ENCODE measurements at places on chromosomes 1 and 21.

- DNase-seq, result no peak
Observed at GRCh38 chr1:226764533-226764932, 25.5 kb upstream of the ITPKB start.

- no peak for DNase-seq
Observed at GRCh38 chr1:186559601-186560116, 98.7 kb upstream of the PDC start.

DNA sequence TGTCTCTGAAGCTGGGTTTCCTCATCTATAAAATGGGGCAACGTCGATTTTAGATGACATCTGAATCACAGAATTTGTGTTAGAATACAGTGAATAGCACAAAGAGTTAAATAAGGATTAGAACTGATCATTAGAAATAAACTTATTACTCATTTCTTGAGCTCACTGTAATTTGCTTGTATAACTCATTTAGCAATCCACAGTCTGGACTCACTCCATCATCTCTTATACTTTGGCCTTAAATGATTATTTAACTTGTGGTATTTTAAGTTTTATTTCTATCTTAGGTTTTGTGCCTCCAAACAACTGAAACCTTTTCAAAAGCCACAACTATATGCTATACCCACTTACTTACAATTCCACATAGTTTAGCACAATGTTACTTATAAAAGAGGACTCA is 128.0 kb downstream of the CDC42BPA start:
- DNase-seq, result peak; percentile 39

GRCh38 chr1:209291715-209292114 is 291.8 kb upstream of the CAMK1G start:
- DNase-seq, result no peak

- DNase-seq, result no peak
Observed at GRCh38 chr1:192713921-192714320, 78.0 kb downstream of the RGS13 start.

DNA sequence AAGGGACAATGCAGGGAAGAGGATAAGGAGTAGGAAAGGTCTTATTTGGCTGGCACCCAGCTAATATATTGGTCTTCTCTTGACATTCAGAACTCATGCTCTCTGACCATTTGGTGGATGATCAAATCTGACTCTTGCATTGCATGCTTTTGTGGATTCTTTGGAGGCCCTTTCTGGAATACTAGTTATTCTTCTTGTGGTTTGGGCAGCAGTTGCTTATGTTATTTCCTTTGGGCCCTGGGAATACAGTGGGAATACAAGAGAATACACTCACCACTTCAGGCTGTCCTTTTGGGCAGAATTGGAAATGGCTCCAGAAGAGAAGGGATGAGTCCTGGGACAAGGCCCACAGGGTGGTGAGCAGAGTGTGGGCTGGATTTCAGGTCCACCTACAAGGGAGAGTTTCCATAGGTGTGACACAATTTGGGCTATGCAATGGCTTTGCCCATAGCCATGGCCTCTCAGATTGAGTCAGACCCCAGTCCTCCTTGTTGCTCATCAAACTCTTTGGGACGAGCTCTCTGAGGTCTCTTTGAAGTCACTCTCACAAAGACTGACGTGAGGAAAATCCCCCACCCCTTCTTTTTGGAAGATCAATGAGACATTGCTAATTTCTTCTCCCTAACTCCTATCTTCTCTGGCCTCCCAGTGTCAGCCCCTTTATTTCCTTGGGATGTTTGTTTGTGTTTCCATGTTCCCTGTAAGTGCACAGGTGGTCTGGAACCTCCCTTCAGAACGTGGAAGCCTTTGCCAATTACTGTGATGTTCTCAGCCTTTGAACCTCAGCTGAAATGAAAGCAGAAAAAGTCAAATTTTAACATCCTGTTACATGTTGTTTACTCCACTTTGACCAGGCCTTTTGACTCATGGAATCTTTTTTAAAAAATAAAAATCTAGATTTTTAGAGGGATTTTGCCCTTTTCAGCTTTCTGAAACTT is 19.4 kb downstream of the HSD11B1 start:
- peak; percentile 18 for DNase-seq

- no peak for DNase-seq
Observed at GRCh38 chr1:227395426-227396028, 77.2 kb upstream of the CDC42BPA start.

DNA sequence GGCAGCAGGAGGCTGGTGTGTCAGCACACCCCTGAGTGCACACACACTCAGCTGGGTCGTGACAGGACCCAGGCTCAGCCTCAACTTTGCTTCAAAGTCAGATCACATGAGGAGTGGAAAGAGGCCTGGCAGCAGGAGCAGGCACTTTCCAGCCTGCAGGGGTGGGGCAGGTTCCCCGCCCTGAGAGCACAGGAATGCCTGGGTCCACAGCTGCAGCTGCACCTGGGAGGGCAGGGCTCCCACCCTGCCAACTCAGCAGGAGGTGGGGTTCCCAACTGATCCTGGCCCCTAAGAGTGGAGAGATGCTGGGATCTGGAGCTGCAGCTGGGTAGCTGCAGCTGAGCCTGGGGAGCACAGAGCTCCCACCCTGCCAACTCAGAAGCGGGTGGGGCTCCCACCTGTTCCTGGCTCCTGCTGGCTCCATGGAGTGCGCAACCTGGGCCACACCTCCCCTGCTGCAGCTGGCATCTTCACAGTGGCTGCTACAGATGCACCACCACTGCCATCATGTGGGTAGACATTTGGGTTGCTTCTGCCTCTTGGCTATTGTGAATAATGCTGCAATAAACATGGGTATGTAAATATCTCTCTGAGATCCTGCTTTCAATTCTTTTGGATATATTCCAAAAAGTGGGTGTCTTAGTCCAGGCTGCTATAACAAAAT is 415.4 kb downstream of the TTLL7 start:
- DNase-seq, result peak; percentile 10

DNA sequence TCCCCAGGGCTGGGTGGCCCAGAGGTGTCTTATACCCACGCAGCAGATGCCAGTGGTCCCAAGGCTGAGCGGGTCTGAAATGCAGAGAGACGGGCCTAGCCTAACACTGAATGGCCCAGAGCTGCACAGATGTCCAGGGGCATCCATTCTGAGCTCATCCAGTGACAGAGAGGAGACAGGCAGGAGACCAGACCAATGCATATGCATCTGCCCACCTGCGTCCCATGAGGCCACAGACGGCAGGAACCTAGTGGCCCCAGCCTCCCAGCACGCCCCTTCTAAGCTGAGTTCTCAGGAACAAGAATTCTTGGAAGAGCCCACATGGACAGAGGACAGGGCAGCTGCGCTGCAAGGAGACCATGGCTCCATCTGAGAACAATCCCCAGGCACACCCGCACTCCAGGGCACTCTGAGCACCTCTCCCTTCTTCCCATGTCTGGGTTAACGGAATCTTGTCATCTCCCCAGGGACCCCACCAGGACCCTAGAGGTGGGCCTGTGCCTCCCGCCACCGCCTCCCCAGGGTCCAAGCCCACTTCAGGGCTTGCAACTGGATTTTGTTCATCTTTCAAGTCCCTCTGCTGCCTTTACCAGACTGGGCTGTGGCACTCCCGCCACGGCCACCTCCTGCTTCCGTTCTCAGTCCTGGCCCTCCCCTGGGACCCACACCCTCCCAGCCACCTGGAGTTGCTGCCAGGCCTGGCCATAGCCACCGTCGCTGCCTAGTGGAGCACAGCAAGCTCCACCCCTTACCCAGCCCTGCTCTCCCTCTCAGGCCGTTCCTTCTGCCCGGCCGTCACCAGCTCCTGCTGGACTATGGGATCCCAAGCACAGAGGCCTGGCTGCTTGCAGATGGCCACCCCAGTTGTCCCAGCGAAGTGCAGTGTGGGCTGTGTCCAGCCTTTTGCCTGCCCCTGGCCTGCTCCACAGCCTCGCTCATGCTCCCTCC is 3.3 kb downstream of the WNT3A start:
- no peak for DNase-seq

GRCh38 chr1:235442788-235443429 is 61.3 kb downstream of the B3GALNT2 start:
- peak; percentile 81 for DNase-seq

DNA sequence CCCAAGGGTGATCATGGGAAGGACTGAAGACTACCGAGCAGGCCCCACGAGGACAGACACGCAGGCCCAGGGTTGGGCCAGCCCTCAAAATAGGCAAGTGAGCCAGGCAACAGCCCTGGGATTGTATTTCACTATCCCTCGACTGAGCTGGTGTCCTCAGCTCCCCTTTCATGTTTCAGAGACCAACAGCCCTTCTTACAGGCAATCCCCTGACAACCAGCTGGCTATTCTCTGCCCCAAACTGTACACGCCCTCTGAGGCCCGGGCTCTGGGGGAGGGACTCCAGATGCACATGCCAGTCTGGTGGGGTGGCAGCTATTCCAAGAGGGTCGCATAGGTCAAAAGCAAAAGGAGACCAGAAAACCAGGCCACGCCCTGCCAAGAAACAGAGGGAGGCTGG is 243.0 kb downstream of the TOMM20 start:
- no peak for DNase-seq

DNA sequence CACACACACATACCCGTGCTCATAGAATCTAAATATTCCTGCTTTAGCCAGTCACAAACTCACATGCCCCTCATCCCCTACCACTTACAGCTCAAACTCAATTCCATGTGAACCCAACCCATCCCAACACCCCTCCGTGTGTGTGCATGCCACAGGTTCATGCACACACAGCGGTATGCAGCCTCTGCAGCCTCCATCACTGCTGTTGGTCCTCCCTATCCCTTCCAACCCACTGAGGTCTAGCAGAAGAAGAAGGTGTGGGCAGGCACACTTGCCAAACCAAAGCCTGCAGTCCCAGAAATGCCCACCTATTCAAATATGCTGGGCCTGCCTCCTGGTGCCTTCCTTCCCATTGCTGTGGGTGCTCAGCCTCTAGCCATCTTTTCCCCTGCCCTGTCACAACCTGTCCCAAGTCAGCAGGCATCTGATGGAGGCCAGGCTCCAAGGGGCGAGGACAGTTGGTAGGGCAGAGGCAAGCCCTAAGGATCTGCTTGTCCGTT is 26.2 kb downstream of the SLC2A1 start:
- DNase-seq, result no peak

GRCh38 chr1:61289232-61290098 is 207.1 kb downstream of the NFIA start:
- no peak for DNase-seq

- DNase-seq, result no peak
Observed at GRCh38 chr1:6801199-6801598, 15.9 kb downstream of the CAMTA1 start.

DNA sequence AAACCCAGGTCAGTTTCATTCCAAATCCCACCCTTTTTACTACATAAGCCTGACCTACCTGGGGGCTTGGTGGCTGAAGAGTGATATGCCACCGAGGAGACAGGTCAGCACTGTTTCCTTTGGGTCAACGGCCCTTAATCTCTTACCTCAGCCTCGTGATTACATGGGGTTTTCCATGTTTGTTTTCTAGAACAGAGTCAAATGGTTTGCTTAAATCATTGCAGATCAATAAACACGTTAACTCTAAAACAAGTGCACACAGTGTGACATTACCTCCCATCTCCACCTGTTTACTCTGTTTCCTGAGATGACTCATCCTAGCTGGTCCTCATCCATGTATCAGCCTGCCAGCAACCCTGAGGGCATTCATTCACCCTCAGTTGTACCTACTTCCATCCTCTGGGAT is 40.8 kb upstream of the TP53BP2 start:
- DNase-seq, result no peak

GRCh38 chr1:87478231-87478630 is 149.6 kb downstream of the LMO4 start:
- peak; percentile 23 for DNase-seq

- DNase-seq, result no peak
Observed at GRCh38 chr1:71184410-71184809, 103.6 kb upstream of the ZRANB2 start.

DNA sequence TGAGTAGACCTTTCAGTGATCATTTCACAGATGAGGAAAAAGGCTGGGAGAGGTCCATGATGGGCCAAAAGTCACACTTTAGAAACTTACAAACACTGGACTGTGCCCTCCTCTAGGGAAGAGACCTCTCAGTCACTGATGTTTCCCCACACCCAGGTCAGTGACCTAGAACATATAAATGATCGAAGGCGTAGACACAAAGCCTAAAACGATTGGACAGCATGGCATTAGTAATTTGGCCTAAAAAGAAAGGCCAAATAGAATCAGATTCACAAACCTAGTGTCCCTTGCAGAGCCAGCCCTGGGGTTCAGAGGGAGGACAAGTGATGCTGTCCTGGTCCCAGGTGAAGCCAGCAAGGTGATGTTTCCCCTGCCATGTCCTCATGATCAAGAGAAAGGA is 27.7 kb downstream of the TRABD2B start:
- DNase-seq, result no peak

DNA sequence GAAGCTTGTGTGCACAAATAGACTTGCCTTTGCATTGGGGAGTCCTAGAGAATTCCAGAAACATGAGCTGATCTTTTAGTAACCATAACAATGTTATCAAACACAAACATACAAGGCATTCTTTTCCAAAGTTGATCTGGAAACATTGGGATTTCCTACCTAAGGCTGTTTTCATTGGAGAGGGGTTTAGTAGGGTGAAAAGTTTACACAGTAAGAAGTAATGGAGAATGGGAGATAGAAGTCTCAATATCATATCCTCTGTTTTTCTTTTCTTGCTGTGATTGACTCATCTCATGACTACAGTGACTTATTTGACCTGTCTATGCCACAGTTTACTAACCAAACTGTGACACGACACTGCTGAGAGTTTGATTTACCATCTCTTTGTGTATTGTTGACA is 65.6 kb upstream of the PLA2G4A start:
- peak; percentile 25 for DNase-seq

- peak; percentile 56 for DNase-seq
Observed at GRCh38 chr1:10181154-10181553, 29.2 kb upstream of the KIF1B start.

DNA sequence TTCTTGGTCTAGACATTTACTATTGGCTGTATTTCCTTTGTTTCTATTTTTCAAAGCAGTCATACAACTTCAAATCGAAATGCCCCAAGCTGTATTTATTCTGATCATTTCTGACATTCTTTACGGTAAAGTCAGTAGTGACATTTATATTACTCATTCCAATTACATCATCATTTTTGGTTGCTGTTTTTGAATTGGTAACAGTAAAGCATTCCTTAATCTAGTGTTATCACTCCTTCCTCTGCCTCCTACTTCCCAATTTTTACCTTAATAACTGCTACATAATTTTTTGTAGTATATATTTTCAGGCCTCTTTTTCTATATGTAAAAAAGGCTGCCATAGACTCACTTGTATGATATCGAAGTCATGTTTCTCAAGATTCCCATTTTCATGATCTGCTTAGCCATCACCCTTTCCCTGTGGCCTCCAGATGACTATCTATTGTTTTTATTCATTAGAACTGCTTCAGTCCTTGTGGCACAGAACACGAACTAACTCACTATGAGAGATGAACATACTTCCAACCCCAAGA is 167.2 kb downstream of the RUNX1 start:
- DNase-seq, result peak; percentile 87

- DNase-seq, result no peak
Observed at GRCh38 chr1:43337588-43337987, at the start of gene MPL. Gene MPL, plus strand, starts transcription at chr1:43337818. Its CDS starts 31 bp downstream, at chr1:43337849.

Measured in fibroblast of mammary gland (primary cell).